NCI-H2029 (cell line): ENCODE measurements at places on chromosomes 6 and 20.

GRCh38 chr6:37717836-37718251, 20.2 kb upstream of the MDGA1 start:
- DNase-seq: no peak

DNA sequence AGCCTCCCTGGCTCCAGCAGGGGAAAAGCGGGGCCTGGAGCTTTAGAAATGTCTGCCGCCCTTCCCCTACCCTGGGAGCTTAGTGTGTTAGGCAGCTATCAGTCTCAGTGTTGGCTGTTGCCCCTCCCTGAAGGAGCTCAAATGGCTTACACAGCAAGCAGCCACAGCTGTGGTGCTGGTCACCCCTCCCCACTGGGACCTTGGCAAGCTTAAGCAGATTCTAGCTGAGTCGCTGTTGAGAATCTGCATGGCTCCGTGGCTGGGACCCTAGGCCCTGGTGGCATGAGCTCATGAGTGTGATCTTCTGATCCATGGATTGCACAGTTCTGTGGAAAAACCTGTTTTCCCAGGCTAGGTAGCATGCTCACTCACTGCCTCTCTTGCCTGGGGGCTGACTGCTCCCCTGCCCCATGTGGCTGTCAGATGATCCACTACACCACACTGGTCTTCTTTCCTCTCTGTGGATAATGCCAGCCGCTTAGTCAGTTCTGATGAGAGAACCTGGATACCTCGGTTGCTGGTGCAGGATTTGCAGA, 714.0 kb downstream of the MAFB start:
- DNase-seq: no peak

- no peak for DNase-seq
Measured at GRCh38 chr6:33853026-33853425, 49.2 kb upstream of the MLN start.

- no peak for DNase-seq
Measured at GRCh38 chr6:152723398-152723797, 25.7 kb downstream of the MYCT1 start.

DNA sequence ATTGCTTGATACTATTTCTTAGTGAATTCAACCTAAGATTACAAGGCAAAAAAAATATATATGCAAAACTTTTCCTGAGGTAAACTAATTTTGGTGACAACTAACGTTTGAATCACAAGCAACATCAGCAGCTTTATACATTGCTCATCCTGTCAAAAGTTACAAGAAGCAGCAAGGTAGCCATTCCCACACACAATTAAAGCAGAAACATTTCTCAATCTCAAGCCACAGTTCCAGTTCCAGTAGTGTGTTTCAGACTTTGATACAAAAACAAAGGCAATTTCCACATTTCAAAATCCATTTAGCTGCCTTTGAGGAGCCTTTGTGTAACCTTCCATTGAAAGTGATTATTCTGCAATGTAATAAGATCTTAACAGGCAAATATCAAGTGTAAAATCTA, 191.0 kb downstream of the WDR27 start:
- DNase-seq: no peak

DNA sequence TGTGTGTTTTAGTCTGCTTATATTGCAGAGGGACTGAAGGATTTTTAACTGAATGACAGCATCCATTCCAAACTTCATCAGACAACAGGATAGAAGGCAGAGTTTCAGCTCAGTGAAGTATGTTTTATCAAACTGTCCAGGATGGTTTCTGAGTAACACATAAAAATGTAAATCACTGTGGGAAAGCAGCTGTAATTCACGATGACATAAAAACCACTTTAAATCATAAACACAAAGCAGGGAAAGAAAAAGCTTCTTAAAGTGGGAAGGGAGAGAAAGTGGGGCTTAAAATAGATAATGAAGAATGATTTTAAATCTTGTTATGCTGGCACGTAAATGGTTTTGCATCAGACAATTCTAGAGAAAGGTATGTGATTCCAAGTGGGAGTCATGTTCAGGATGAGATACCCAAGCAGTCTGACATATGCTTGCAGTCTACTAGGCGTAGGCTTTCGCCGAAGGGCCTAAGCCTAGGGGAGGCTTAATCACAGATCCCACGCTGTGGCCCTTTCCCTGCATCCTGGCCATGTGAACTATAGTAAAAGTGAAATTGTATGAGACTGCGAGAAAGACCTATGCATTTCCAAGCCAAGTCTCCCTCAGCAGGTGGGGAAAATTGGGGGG, 610.6 kb downstream of the PRKN start:
- no peak for DNase-seq

GRCh38 chr6:166019214-166019613, 148.4 kb downstream of the TBXT start:
- no peak for DNase-seq

DNA sequence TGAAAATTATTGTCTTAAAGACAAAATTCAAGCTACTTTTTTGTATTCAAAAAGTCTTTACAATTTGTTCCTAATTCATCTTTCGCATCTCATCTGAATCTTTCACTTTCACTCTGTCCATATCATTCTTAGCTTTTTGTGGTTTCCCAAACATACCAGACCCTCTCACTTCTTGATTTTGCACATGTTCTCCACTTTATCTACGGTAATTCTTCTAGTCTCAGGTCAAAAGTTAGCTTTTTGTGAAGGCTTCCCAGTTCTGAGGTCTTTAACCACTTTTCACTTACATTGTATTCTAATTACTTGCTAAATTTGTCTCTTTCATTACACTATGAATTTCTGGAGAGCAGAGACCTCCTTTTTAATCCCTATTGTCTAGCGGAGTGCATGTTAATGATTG, 34.6 kb upstream of the EPHA7 start:
- no peak for DNase-seq

GRCh38 chr6:96899019-96899418, 1.3 kb upstream of the NDUFAF4 start:
- DNase-seq: peak; percentile 8

- no peak for DNase-seq
Measured at GRCh38 chr6:28875191-28875747, 48.5 kb downstream of the TRIM27 start.

DNA sequence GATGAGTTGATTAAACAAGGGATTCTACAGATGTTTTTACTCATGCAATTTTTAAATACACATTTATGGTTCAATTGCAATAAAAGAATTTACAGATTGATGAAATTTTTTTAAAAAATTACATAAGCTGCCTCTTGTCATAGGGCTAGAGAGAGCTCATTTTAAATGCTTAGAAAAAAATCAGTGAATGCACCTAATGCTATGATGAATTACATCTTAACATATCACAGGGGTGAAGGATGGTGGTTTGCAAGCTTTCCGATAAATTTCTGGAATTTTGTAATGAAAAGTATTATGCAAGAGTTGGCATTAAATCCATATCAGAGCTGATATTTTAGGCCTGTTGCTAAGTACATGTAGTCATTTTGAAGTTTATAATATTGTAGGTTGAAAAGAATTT, 29.6 kb downstream of the DSE start:
- DNase-seq: no peak

- no peak for DNase-seq
Measured at GRCh38 chr6:116385921-116386320, 15.2 kb downstream of the DSE start.

DNA sequence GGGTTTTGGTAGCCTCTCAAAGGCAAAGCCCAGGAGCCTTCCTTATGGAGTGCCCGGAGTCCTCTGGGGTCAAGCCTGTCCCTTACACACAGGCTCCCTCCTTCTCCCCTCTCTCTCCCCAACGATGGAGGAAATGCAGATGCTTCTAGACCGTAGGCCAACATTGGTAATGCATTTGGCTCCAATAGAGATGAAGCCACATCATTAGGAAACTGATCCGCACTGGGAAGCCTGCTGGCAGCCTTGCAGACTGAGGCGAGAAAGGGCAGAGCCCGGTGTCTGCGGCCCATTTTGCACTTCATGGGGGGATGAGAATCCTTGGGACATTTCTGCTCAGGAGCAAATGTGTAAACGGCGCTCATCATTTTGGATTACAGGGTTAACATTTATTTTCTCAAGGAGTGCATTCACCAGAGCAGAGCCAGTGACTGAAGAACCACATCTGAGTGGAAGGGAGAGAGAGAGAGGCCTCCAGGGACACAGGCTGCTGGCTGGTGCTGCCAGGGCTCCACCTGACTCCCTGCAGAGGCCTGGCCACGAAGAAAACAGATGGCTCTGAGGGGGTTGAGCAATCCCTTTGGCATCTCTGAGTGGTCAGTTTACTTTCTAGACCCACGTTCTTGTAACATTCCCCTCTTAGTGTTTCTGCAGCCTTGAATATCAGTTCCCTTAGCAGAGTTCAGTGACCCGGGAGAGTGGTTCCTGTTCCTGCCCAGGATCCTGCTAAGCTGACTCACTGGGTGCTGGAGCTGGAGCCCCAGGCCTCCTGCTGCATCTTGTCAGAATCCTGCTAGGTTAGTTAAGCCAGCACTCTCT, 4.4 kb upstream of the CST3 start:
- DNase-seq: no peak

- DNase-seq: no peak
Measured at GRCh38 chr6:28357036-28357435, 7.3 kb downstream of the ZKSCAN3 start.

- DNase-seq: no peak
Measured at GRCh38 chr6:119637768-119638167, 288.2 kb upstream of the MAN1A1 start.

- DNase-seq: no peak
Measured at GRCh38 chr20:5215672-5216304, 89.0 kb downstream of the CDS2 start.

DNA sequence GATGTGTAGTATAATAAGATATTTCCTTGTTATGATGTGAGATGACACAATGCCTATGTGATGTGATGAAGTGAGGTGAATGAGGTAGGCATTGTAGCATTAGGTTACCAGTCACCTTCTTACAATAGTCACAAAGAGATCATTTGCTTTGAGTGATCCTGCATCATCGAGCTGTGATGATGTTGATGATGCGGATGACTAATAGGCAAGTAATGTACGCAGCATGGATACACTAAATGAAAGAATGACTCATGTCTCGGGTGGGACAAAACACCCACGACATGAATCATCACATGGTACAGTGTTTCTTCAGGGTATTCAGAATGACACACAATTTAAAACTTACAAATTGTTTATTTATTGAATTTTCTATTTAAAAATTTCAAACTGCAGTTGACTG, 806.3 kb upstream of the GJE1 start:
- no peak for DNase-seq

DNA sequence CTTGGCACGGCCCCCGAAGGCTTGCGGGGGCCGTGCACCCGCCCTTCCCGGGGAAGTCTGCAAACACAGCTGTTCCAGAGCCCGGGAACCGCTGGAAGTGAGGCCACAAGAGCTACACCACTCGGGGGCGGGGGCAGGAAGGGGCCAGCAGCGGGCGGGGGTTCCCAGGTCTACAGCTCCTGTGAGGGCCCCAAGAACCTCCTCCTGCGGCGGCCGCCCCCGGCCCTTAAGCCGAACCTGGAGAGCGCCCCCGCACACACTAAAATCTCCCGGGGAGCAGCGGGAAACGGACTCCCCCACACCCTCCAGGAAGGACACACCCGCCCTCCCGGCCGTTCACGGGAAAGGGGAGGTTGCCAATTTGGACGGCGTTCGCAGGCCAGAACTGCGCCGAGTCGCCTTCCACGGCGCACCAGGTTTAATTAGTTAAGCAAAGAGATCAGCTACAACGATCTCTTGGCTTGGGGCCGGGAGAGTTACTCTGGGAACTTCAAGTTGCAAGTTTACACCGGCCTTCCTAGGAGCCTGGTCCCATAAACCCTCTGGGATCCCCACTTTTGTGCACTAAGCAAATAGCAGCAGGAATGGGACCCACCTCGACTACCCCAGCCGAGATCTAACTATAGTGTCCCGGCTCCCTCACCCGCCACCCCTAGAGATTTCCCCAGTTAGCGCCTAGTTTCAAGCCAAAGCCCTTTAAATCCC, 1.7 kb downstream of the JAG1 start:
- peak; percentile 47 for DNase-seq

- peak; percentile 58 for DNase-seq
Measured at GRCh38 chr6:20868397-20869096, 334.3 kb downstream of the CDKAL1 start.

- no peak for DNase-seq
Measured at GRCh38 chr20:20370094-20370575, 2.2 kb downstream of the INSM1 start.

- DNase-seq: no peak
Measured at GRCh38 chr20:53716395-53716794, 122.8 kb upstream of the ZNF217 start.

DNA sequence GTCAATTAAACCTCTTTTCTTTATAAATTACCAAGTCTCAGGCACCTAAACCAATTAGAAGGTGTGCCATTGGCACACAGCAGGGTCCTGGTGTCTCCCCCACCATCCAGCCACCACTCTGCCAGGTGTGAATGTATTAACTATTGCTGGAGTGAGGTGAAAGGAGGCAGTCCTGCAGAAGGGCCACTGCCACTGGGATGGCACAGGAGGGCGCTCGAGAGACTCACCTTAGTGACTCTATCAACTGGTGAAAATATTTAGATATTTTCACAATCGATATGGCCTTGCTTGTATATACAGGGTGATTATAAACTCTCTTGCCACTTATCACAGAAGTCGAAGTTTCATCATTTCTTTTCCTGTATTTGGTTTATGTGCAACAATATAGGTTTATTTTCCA, 145.6 kb upstream of the ESR1 start:
- no peak for DNase-seq

GRCh38 chr6:37095997-37096396, 74.0 kb upstream of the PIM1 start:
- DNase-seq: no peak

DNA sequence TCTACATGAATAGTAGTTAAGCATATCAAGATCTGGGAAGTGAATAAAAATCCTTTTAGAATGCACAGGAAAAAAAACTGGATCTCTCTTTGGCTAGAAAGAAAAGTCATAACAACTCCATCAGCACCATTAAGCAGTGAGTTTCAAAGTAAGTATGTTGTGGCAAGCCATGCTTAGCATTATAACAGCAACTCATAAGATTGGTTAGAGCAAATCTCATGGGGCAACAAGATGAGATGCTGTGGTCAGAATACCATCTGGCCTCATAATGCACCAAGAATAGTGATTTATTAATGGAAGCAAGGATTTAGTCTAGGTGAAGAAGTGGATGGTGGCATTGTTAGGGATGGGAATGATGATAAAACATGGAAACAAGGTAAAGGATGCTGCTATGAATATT, 159.4 kb downstream of the PHF3 start:
- no peak for DNase-seq

GRCh38 chr6:41850861-41851260, 44.3 kb downstream of the USP49 start:
- DNase-seq: no peak

GRCh38 chr6:170094686-170095272, 196.1 kb downstream of the DLL1 start:
- DNase-seq: no peak

DNA sequence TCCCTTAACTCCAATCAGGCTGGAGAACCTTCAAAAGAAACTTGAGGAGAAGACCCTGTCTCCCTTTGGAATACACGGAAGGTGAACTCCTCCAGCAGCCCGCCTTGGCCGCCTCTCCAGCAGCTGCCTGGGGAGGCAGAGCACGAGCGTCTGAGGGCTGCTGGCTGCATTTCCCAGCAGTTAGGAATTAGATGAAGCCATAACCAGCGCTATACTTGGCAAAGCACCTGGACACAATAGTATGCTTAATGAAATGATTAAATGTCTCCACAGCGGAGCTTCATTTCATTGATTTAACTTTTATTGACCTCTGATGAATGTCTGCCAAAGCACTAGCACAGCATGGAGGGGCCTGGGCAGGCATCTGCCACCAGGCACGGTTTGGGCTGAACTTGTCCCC, 73.5 kb downstream of the TMEM242 start:
- DNase-seq: no peak

GRCh38 chr6:38452816-38453660, 186.7 kb downstream of the BTBD9 start:
- no peak for DNase-seq

GRCh38 chr6:128743974-128744765, 138.8 kb upstream of the LAMA2 start:
- no peak for DNase-seq
